ENCODE measurements at places on chromosomes 5 and 9.

DNA sequence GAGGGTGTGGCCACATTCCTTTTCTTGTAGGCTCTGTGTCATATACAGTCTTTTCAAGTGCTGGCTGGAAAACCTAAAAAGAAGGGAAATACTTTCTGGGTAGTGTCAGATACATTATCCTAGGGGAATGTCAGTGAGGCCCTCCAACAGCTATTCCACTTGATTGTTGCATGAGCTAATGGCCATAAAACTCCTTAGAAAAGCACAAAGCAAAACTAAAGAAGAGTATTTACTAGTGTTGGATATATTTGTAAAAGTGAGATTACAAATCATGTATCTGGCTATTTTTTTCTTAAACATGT is 829 bp downstream of the ANXA1 start:
- no peak for DNase-seq

- no peak for DNase-seq
Measured at GRCh38 chr5:56638061-56638621, 177.2 kb upstream of the MAP3K1 start.

- DNase-seq = no peak
Measured at GRCh38 chr5:132901036-132901435, 27.6 kb downstream of the LEAP2 start.

DNA sequence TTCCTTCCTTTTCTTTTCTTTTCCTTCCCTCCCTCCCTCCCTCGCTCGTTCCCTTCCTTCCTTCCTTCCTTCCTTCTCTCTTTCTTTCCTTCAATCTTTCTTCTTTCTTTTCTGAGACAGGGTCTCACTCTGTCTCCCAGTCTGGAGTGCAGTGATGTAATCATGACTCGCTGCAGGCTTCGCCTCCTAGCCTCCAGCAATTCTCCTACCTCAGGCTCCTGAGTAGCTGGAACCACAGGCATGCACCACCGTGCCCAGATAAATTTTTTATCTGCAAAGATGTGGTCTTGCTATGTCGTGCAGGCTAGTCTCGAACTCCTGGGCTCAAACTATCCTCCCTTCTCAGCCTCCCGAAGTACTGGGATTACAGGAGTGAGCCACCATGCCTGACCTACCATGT is 81.4 kb downstream of the SPATA31C2 start:
- DNase-seq = no peak

Data from stimulated activated CD8-positive, alpha-beta memory T cell treated with anti-CD3 and anti-CD28 coated beads, Interleukin-4, amount 100 ng/mL, for 1 hour (primary cell).